NCI-H1694 treated with DMSO at 0.1 percent for 48 hours (cell line): ENCODE measurements at places on chromosomes 1 and 21.

DNA sequence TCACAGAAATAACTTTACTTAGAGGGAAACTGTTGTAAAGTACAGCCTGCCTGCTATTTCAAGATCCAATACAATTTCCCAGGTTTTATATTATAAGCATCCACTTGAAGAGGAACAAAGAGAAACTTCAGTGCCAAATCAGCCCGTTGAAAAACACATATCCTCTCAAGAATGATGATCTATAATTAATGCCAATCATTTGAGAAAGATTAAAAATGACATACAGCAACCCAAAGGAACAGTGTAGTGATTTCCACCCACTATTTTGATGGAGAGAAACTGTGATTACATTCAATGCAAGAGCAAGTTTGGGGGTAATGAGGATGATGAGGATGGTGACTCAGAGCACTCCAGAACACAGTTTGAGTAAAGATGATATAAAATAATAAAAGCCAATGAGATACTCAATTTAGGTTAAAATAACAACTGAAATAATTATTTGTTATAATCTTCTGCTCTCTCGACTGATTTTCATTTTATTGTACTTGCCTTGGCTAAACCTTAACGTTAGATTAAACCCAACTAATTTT, 715.5 kb downstream of the NCAM2 start:
- no peak for DNase-seq

DNA sequence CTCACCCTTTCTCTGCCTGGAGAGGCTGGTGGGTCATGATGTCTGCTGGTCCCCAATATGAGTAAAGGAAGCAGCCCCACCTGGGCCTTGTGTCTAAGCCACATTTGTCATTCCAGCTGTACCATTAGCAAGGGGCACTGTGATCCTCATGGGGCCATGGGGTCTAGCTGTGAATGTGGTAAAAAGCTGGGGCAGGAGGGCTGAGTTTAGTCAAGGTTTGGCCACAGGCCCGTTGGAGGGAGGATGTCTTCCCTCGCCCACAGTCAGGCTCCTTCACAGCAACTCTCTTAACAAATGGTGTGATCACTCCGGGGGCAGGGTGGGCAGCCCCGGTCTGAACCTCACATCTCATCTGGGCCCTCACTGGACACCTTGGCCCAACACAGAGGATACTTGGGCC, 115.4 kb downstream of the DMRTB1 start:
- DNase-seq = no peak

GRCh38 chr1:23018661-23019093, 591 bp upstream of the KDM1A start:
- no peak for DNase-seq

DNA sequence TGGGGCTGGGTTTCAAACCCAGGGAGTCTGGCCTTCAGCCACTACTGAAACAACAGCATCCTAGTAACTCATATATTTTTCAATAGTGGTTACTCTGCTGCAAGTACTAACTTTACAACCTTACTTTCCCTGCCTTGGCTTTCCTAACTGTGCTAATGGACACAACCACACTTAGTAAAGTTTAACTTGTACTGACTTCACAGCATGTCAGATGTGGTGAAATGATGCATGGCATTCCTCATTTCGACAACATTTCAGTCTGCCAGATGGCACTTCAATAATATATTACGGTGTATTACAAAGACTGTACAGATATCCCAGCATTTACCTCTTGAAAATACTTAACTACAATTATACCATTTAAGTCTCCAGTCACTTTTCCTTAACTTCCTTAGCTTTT, 27.8 kb downstream of the LRRC7 start:
- DNase-seq = peak; percentile 28

GRCh38 chr1:171963762-171964161, 122.5 kb downstream of the DNM3 start:
- DNase-seq = no peak

GRCh38 chr1:42956739-42957138, 1.9 kb downstream of the SLC2A1 start:
- DNase-seq = no peak

- DNase-seq = no peak
Measured at GRCh38 chr21:16404776-16405175, 675.0 kb downstream of the USP25 start.

- DNase-seq = no peak
Measured at GRCh38 chr1:160048335-160048734, 16.5 kb upstream of the PIGM start.

GRCh38 chr1:112672842-112673241, 1.6 kb upstream of the MOV10 start:
- DNase-seq = no peak

DNA sequence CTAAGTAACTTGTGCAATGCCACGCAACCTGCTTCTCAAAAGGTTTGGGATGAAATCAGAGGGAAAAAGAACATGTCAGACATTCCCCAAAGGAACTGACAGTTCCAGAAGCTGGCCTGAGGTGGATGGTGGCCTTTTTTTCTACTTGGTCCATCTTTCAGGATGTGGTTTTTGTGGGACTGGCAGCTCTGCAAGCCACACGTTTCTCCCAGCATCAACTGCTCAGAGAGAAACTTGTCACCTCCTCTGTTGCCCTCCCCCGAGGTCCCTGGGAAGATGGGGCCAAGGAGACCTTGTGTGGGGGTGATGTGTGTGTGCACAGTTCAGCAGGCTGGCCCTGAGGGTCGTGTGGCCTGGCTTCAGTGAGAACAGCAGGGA, 2.5 kb upstream of the DHRS3 start:
- DNase-seq = no peak

DNA sequence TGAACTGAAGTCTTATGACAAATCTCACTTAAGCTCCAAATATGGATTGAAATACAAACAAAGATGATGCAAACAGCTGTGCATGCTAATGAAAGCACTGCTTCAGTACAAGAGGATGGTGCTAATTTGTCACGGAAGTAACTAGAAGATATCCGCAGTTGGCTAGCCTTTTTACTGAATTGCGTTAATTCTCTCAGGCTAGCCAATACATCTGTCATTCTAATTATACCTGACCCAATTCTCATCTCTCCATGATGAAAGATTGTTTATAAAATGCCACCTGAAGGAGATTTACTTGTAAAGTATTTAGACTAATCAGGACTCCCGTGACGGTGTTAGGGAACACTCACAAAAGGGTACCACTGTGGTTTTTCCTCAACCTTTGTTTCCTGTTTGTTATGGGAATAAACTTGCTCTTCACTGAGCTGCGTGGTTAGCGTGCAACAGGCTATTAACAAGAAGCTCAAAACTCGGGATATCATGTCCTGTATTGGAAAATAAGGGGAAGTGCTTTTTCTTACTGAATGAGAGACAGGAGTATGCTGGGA, 162.5 kb downstream of the APP start:
- DNase-seq = peak; percentile 79

GRCh38 chr1:162279136-162279498, 97.5 kb downstream of the SPATA46 start:
- no peak for DNase-seq

GRCh38 chr1:204094856-204095634, 22.1 kb downstream of the SOX13 start:
- DNase-seq = no peak

DNA sequence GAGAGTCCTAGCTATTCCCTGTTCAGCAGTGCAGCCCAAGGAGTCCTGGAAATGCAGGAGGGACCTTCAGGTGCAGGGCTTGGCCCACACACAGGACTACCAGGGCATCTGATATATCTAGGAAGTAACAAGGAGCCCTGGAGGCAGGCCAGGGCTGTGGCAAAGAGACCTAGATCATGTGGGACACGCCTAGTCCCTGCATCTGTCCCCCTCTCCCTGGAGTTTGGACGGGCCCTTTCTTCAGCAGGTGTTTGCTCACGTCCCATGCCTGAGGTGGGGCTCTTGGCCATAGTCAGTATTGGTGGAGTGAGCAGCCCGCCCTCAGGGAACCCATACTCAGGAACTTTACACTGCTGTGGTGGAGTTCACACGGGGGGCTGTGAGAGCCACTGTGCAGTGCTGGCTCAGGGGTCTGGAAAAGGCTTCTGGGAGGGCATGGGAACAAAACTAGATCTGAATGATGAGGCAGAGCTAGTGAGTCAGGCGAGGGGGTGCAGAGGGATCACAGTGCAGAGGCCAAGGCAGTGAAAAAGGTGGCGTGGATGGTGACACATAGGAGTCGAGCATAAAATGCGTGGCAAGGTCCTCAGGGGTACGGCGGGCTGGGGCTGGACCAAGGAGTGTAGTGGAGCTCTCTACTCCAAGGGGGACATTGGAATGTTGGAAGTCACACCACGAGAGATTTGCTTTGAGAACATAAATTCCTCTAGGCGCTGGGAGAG, 25.6 kb downstream of the TMEM53 start:
- DNase-seq = no peak

DNA sequence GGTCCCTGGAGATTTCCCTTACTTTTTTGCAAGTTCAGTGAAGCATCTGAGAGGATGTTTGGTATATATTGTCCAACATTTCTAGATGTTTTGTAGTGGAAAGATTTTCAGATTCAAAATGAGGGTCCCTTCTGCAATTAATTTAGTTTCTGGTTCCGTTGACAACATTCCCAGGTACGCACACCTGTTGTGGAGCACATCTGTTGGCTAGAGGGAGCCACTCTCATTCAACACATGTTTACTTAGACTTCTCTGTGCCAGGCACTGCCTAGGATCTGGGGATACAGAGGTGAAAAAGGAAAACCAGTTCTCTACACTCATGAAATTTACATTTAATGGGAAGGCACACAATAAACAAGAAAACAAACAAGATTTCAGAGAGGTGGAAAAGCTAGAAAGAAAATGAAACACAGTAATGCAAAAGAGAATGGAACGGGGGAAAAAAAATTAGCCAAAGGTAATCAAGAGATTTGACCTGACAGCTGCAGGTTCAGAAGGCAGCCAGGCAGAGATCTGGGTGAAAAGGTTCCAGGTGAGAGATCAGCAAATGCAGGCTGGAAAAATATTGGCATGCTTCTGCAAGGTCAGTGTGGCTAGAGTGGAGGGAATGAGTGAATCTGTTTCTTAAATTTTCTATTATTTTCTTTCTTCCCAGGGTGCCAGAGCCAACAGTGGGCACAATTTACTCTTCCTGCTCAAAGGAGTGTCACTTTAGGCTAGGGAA, 48.4 kb upstream of the KAZN start:
- no peak for DNase-seq

- no peak for DNase-seq
Measured at GRCh38 chr1:237763751-237764150, 127.0 kb downstream of the ZP4 start.

DNA sequence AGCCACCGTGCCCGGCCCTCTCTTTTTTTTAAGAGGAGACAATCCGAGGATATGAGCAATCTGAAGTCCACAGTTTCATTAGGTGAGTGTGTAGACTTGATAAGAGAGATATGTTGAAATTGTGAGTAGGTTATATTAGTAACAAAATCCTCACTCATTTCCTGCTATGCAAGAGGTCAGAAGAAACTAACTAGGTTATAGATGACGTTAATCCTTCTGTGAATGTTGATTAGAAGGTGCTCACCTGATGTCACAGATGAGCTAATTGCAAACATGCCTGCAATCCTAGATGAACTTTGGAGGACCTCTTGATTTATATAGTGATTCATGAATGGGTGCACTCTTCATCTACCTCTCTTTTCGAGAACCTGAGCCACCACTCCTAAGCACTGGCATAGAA, 29.3 kb downstream of the NTMT2 start:
- DNase-seq = no peak
